ENCODE measurements at places on chromosomes 6 and 20. TPM values are rescaled to one million over a fixed set of nuclear protein-coding genes. Genes with fewer than 3 reads are reported as not detected.
A peak's percentile ranks its signal among the peaks of the same experiment; 100 is the strongest.

TBXT gene
- total RNA-seq = not detected

PRRT1 gene
- total RNA-seq = 0.20 TPM

MRPS18A gene
- total RNA-seq = 29.5 TPM

CGAS gene
- total RNA-seq = 4.9 TPM

OGFR gene
- 17.8 TPM for total RNA-seq

IL17A gene
- total RNA-seq = not detected

FHL5 gene
- 1.5 TPM for total RNA-seq

GMEB2 gene
- total RNA-seq = 6.4 TPM

TAAR9 gene
- not detected for total RNA-seq

CST7 gene
- total RNA-seq = 9.4 TPM

SOX18 gene
- 3.7 TPM for total RNA-seq

LPIN3 gene
- total RNA-seq = 15.3 TPM

DNA sequence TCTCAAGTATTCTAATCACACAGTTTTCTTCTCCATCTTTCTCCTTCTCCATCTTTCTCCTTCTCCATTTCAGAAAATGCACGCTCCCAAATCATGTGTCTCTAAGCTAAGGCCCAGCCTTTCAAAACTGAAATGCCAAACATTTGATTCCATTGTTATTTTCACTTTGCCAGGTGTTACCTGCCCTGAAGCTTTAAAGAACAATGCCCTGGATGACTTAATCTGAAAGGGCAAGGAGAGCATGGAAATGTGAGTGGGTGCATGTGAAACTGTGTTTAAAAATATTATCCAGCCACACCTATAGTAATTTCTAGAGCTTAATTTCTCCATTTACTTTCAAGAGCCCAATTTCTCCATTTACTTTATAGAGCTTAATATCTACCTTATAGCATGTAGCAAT is 42.4 kb upstream of the GCLC start:
- DNase-seq = no peak

DNA sequence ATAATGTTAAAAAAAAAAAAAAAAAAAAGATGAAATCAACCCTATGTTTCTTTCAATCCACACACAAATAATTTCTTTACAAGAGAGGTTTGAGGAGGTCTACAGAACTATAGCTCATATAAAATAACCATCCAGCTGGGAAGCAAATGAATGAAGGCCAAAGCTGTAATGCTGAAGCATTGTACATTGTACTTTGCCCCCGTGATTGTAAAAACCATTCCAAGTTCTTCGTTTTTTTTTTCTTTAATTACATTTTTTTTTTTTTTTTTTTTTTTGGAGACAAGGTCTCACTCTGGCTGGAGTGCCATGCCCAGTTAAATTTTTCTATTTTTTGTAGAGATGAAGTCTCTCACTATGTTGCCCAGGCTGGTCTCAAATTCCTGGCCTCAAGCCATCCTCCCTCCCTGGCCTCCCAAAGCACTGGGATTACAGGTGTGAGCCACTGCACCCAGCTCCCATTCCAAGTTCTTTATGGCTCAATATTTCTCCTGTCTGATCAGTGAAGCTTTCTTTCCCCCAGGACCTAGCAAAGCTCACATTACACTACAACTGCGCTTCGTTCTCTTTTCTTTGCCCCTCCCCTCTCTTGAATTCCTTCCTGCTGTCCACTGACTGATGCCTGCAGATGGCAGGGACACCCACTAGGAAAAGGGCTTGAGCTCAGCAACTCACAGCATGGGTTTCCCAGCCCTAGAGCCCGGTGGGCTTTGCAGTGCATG is 53.0 kb upstream of the NOP56 start:
- no peak for DNase-seq

DNA sequence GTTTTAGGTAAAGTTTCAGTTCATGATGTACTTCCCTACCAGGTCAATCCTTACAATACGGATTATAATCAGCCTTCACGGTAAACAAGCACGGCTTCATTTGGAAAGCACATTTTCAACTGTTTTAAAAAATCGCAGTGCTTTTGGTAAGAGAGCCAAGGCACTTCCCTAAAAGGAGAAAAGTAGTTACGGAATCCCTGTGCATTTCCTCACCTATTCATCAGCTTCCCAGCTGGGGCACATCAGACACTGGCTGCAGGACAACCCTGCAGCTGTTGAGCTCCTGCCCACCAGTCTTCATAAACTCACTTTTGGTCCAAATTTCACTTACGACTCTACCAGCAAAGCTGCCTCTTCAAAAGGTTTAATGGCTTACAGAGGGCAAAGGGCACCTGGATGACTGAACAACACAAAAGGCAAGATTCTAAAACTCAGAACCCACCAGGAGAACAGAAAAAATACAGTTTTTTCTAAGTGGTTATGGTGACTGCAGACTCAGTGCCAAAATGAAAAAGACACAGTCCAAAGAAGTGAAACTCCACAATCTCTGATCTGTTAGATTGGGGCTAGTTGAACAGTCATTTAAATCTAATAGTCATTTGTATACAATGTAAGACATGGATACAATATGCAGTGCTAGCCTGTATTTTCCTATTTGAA is 7.5 kb downstream of the SNX5 start:
- DNase-seq = no peak

GRCh38 chr6:4870821-4871494 is 94.8 kb downstream of the CDYL start:
- DNase-seq = no peak

DNA sequence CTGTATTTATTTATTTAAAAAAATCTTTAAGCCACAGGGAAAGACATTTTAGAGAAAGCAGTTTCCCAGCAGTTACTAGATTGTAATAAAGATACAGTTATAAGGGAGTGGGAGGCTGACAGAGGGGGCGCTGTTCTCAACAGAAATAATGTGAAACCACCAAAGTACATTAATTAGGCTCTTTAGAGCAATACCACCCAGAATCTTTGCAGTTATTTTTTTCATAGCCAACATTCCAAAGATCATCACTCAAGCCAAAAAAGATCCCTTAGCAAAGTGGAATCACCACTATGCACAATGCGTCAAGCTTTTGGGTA is 331.3 kb upstream of the DEFB112 start:
- no peak for DNase-seq

DNA sequence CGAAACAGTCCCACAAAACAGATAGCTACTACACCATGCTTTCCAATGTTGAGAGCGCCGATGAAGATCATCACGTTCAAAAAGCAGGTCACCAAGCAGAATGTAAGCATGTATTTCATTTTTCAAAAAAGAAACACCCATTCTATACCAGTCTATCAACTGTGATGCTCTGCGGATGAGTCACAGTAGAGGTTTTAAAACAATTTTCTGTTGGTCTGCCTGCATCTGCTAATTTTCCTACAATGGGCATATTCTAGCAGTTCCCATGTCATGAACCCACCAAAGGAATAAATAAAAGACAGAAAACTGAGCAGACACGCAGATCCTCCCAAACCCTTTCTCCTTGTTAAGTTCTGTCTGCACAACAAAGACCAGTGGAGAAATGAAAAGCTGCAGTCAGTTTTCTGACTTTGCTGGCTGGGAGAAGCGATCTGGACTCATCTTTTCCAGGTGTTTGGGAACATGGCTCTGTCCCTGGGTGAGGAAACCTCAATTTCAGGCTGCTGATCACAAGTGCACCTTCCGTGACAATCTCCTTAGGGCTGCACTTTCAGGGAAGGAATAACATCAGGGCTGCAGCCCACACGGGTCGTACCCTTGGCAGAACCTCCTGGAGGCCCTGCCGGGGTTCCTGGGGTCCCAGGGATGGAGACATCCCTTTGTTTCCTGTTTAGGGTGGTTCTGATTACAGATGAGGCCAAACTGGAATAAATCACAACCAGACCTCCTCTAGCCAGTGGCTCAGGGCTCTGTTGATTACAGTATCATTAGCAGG is 200.1 kb downstream of the BMP7 start:
- DNase-seq = no peak

- peak; percentile 69 for DNase-seq
Measured at GRCh38 chr6:6007366-6008088, 802 bp upstream of the NRN1 start.

- no peak for DNase-seq
Measured at GRCh38 chr6:130575971-130576370, 210.2 kb downstream of the TMEM200A start.

GRCh38 chr6:160998766-160999165 is 7.2 kb downstream of the MAP3K4 start:
- DNase-seq = no peak

DNA sequence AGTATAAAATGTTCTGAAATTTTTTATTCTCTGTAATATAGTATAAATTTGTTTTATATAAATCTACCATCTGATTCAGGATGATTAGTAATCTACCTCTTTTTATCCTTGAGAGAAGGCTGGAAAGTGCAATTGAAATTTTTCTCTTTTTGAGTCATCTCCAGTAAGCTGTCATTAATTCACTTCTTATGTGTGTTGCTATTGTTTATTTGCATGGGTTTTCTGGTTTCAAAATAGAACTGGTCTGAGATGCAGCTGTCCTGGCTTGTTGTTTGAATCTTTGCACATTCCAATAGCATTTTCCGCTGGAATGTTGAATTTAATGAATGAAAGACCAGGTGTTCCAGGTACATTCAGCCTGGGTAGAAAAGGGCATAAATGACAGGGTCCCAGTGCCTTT is 24.3 kb upstream of the TAB2 start:
- DNase-seq = no peak

GRCh38 chr20:11112832-11113231 is 439.0 kb upstream of the JAG1 start:
- no peak for DNase-seq

GRCh38 chr6:22827760-22828159 is 258.4 kb downstream of the HDGFL1 start:
- peak; percentile 4 for DNase-seq

DNA sequence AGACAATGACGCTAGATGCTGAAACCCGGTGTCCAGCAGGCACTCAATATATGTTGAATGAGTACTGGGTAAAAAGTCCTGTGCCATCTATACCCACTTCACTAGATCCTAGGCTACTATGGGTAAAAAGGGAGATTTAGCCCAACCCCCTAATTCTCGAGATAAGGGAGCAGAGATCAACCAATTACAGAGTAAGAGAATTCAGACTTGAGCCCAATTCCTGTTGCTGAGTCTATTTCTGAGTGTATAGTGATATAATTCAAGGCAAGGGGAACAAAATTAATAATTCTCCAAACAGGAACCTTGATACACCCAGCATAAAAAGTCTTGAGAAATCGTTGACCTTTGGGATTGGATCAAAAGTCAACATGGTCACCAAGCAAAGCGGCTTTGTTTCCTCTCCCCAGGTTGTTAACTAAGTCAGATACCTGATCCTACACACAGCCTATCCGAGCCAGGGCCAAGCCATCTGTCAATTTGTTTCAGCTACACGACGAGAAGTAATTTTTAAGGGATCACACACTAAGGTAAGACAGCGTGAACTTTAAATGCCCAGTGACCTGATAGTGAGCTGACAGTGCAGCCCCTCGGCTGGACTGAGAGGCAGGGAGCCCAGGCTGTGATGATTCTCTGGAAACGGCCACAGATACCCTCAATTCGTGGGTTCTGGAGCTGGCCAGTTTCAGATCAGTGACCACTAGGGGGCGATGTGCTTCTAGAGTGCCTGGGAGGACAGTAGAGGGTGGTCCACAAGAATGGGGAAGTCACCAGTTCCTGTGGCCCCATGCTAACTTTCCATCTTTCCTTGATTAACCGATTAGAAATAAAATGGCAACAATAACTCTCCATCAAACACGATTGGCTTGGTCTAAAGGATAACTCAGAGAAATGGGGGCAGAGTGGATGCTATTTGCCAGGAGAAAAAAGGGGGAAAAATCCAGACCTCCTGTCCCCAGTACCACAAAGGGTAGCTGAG is 46.2 kb downstream of the SLC22A23 start:
- DNase-seq = no peak

GRCh38 chr20:57128044-57128757 is 138.2 kb downstream of the BMP7 start:
- no peak for DNase-seq

DNA sequence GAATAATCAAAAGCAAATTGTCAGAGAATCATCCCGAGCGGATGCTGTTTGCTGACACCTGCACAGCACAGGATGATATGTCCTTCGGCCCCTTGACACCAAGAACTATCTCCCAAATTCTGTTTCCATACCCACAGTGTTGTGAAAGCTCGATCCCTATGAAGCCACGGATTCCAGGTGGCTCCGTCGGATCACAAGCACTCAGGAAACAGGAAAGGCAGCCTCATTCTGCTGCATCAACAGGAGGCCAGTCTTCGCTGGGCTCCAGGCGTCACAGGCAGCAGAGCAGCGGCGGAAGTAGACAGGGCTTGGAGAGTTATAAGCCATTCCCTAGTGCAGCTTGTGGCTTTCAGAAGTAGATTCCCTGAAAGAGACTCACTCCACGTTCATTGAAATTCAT is 342.3 kb downstream of the C6orf118 start:
- DNase-seq = no peak

- DNase-seq = no peak
Measured at GRCh38 chr6:167506443-167507301, 181.8 kb downstream of the TTLL2 start.

GRCh38 chr6:74075323-74075722 is 379.3 kb downstream of the CD109 start:
- peak; percentile 97 for DNase-seq

- no peak for DNase-seq
Measured at GRCh38 chr20:32479697-32480171, 105.4 kb downstream of the NOL4L start.

DNA sequence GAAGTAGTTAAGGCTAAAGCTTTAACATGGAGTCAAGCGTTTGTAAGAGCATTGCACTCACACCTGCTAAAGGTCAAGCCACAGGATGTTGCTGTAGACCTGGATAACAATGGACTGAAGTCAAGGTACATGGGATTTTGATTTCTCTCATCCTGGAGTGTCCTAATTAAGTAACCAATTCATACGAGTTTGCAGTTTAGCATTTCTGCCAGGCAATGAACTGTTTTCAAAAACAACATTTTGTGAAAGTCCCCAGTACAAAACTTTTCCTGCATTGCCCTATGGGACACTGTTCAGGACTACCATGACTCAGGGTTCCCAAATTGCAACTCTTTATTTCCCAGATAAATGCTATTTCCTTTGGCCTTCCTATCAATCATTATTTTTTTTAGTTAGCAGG is 17.4 kb upstream of the SIRPB1 start:
- DNase-seq = no peak

DNA sequence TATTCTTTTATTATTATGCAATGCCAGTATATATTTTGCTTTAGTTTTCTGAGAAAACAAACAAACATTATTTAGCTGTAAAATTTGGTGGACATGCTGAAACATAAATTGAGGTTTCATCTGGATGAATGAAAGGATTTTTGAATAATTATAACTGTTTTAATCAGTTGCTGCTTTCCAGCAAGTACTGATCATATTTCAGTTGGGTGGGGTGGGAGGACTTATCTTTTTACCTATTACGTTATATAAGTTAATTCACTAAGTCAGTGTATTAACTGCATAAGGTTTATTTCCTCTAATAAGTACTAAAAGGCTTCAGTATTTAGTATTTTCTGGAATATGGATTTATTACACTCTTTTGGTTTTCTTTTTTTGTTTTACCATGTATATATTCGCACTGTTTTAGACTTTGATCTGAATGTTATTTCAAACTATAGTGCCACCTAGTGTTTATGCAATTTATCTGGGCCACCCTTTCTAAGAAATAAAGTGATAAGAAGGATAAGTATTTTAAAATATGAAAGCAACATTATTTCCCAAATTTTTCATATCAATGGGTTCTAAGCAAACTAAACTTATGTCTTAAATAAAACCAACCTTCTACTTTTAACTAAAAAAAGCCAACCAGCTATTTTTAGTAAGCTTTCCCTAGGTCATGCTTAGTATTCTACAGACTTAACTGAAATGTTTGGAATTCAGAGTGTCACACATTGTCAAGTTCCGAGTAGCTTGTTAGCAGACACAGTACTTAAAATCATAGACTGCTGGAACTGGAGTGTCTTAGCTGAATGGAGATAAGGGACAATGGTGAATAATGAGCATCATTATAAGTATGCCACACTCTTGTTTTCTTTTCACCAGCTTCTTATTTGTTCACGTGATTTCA is 105.4 kb upstream of the MCHR2 start:
- DNase-seq = no peak

All from skin of body (tissue), 3 donors.